ENCODE measurements at places on chromosomes 11 and 22. TPM values are rescaled to one million over a fixed set of nuclear protein-coding genes. Genes with fewer than 3 reads are reported as not detected.

Gene ALKBH8
- total RNA-seq = 3.7 TPM

Gene PTDSS2
- total RNA-seq = 37.3 TPM

Gene C11orf16
- not detected for total RNA-seq

Gene ST13
- 181 TPM for total RNA-seq

Gene TMPRSS6
- not detected for total RNA-seq

Data from bladder microvascular endothelial cell (primary cell).